ENCODE measurements at places on chromosomes 1 and 21.

DNA sequence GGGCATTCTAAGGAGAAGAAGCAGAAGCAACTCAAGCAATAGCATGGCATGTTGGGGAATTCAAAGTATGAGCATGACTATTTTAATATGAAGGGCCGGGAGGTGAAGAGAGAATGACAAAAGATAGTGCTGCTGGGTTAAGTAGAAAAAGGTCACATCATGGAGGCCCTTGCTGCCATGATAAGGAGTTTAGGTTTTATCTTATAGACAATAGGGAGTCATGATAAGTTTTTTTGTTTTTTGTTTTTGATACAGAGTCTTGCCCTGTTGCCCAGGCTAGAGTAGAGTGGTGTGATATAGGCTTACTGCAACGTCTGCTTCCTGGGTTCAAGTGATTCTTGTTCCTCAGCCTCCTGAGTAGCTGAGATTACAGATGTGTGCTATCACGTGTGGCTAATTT lies 3.1 kb downstream of the BNIPL start:
- no peak for DNase-seq

DNA sequence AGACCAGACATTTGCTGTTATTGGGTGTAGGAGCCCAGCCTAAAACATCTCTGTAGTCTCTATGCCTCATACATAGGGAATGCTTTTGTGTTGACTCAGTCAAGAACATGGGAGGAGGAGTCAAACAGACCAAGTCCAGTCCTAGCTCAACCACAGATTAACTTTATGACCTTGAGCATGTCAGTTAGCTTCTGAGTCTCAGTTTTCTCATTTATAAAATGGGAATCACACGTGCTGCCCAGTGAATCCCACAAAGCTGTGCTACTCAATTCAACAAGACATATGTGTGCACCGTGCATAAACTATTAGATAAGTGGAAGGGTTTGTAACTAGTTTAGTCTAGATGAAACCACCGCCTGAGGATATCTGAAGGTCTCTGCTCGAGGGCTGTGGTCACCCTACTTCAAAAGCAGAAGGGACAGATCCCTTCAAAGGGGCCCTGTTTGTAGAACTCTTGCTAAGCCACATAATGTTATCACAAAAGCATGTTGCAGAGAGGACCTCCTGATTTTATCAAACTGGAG lies 109.5 kb upstream of the NFIA start:
- DNase-seq, result no peak

DNA sequence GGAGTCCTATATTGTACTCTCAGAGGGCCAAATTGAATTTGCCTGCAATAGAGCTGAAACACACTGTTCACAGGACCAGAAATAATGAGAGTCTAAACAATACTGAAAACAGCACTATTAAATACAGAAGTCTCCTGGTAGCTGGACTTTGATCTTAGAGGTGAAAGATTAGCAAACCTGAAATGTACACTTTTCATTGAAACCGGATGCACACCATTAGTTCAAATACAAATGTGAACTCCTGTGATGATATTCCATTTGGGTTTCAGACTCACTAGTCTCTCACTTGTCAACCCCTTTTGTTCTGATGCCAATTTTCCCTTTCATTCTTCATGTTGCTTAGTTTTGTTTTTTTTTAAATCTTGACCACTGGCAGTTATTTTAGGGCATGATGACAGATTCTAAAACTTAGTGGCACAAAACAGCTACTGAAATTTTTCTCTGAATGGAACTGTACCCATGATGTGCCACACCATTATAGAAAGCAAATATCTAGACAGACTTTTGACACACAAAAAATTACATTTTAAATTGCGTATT lies 5.9 kb upstream of the TNFSF4 start:
- DNase-seq, result no peak

GRCh38 chr1:28144203-28145135 lies 32.0 kb downstream of the PTAFR start:
- DNase-seq, result no peak

DNA sequence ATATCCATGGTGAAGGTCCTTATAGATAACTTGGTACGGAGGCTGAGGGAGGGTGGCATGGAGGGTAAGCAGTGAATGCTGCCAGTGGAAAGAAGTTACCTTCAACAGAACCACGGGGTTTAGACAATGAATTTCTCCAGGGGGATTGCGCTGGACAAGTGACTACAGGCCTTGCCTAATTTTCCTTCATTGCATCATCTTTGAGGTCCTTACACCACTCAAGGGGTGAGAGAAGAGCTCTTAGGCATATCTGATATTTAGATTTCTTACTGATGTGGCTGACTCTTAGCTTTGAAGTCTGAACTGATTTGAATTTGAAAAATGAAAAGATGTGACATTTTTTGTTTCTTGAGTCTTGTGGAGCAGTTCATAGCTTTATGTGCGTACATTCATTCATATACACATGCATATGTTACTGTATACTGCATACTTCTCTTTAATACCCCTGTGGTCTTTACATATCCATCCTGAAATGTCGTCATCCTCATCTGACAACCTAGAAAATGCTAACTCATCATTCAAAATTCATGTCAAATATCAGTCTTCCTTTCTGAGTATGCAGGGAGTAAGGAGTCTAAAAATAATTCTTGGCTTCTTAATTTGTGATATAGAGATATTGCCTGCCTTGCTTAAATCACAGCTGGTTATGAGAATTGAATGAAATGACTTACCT lies 63.6 kb downstream of the DNM3 start:
- DNase-seq, result no peak

DNA sequence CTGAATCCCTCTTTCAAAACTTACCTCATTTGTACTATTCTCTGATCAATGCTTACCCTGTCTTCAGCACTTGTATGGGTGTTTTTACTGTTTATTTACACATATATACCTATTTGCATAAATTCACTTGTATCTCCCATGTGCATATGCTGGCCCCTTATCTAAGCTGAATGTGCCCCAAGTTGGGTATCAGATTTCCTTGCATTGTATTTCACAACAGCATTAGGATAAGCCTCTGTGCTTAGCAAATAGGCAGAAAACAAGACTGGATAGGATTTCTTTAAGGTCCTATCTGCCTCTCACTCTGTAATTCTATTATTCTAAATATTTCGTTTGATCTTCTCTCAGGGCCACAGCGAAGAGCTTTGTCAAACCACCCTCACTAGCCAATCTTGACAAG lies 45.9 kb upstream of the IPO9 start:
- DNase-seq, result no peak

DNA sequence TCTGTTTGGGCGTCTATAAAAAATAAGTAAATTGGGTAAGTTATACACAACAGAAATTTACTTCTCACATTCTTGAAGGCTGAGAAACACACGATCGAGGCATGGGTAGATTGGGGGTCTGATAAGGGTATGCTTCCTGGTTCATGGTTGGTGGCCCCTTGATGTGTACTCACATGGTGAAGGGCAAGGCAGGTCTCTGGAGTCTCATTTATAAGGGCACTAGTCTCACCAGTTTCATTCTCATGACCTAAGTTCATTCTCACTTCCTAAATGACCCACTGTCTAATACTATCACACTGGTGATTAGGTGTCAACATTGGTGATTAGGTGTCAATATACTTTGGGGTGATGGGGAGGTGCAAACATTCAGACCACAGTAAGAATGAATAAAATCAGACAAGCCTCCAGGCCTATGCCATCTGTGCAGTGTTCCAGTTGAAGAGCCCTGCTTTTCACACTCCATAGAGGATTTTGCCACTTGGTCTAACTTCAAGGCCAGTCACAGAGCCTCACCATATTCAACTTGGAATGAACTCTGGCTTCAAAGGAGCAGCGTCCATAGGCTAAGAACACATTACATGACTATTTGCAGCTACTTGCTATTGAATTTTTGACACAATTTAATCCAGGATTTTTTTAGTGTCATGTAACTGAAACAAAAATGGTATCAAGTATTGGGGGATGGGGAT lies 2.5 kb upstream of the GBP4 start:
- no peak for DNase-seq

DNA sequence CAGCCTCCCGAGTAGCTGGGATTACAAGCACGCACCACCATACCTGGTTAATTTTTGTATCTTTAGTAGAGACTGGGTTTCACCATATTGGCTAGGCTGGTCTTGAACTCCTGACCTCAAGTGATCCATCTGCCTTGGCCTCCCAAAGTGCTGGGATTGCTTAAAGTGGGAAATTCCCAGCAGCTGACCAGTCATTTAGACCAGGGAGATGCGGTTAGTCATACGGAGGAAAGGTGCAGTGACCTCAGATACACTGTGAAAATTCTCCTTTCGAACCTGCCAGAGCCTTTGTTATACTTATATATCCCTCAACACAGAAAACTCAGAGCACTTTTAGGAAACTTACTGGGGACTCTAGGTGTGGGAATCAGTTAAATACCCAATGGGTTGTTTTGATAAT lies 39.6 kb downstream of the MAP10 start:
- no peak for DNase-seq

- DNase-seq, result no peak
These were observed 337.0 kb upstream of the PTBP2 start for GRCh38 chr1:96384611-96385010.

GRCh38 chr1:26833432-26834405 lies 7.2 kb downstream of the ZDHHC18 start:
- no peak for DNase-seq

GRCh38 chr1:67061266-67061665 lies 7.3 kb upstream of the SLC35D1 start:
- no peak for DNase-seq

DNA sequence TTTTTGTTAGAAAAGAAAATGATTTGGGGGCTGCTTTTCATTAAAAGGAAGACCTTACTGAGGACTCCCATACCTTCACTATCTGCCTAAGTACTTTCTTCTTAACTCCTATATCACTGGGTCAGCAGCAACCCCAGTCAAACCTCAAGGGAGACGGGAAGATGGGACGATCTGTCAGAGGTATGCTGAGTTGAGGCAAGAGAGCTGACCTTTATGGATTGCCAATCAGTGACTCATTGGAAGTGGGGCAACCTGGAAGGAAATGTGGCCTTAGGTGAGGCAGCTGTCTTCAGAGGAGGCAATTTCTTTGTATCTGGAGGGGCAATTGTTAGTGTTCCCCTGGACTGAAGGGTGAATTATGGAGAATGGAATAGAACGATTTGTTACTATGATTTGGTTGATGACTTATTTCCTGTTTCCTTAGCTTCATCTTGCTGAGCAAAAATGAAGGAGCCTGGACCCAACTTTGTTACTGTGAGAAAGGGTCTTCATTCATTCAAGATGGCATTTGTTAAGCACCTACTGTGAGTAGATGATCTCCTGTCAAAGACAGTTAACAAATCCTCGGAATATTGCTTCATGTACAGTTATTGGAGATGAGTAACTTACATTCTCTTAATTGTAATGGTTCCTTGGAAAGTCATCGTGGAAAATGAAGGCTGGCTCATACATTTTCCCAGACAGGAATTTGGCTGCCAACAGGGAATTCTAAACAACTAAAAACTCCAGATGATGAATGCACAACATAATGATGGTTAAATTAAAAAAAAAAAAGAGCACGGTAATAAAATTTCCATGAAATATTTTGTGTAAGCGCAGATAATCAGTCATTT lies 134.7 kb upstream of the KCNJ15 start:
- DNase-seq, result no peak

GRCh38 chr1:154838988-154839387 lies 31.1 kb downstream of the KCNN3 start:
- no peak for DNase-seq

GRCh38 chr1:78334114-78334513 lies 156.7 kb upstream of the PTGFR start:
- no peak for DNase-seq

DNA sequence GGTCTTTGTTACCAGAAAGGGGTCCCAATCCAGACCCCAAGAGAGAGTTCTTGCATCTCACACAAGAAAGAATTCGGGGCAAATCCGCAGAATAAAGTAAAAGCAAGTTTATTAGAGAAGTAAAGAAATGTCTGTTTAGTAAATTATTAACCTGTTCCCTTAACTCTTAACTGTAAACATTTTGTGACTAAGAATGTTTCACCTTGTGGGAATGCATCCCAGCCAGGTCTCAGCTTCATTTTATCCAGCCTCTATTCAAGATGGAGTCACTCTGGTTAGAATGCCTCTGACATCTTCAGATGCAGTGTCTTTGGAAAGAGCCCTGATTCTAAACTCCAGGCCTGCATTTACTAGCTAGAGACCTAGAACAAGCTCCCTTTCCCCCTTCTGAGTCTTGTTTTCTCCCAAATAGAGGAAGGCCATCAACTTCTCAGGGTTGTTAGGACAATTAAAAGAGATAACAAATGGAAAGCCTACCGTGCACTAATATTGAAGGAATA lies 4.5 kb upstream of the FABP3 start:
- DNase-seq, result no peak

GRCh38 chr1:201264554-201264953 lies 18.8 kb upstream of the PKP1 start:
- DNase-seq, result no peak

DNA sequence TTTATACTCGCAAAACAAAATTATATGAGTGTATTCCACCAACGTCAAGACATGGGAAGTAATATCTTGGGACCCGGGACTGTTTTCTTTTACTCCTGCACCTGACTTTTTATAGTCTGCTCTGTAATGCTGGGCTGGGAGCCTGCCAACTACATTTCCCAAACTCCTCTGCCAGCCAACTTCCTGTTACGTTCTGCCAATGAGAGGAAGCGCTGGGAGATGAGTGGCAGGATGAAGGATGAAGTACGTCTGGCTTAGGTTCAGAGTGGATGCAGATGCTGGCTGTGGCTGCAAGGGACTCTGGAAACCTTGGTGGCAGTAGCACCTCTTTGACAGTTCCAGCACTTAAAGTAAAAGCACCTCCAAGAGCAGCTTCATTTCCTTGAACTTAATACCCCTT lies 59.6 kb downstream of the USP24 start:
- DNase-seq, result no peak

GRCh38 chr1:201036188-201036842 lies 12.8 kb upstream of the KIF21B start:
- DNase-seq, result no peak

All from NCI-H1417 treated with DMSO at 0.1 percent for 48 hours (cell line).